ENCODE measurements at places on chromosomes 2 and 18.

DNA sequence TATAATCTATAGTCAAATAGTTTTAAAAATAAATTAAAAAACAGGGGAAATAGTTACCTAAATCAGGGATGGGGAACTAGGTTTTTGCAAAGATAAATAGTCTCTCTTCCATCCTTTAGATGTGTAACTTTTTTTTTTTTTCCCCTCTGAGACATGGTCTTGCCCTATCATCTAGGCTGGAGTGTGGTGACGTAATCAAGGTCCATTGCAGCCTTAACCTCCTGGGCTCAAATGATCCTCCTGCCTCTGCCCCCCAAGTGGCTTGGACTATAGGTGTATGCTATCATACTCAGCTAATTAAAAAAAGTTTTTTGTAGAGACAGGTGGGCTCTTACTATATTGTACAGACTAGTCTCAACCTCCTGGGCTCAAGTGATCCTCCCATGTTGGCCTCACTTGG lies 316.5 kb downstream of the CCDC85A start:
- DNase-seq, result no peak

- no peak for DNase-seq
Observed at GRCh38 chr2:239206042-239206441, 194.8 kb downstream of the HDAC4 start.

GRCh38 chr2:53131416-53131815 lies 636.2 kb upstream of the CHAC2 start:
- DNase-seq, result no peak

DNA sequence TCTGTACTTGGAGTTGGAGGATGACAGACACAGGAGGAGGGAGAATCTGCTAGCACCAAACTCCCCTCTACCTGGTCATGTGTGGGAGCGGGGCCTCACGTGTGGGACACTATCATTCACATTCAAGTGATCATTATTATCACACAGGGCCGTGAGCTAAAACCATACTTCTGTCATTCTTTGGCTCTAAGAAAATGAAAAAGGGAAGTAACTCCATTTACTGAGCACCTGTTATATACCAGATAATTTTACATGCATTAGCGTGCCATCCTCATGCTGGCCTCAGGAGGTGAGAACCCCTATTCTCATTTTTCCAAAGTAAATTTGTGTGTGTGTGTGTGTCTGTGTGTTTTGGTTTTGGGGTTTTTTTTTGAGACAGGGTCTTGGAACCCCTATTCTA lies 150.1 kb downstream of the GLI2 start:
- no peak for DNase-seq

GRCh38 chr2:223270548-223270947 lies 218.6 kb downstream of the KCNE4 start:
- no peak for DNase-seq

GRCh38 chr2:39902103-39902502 lies 123.0 kb upstream of the THUMPD2 start:
- no peak for DNase-seq

DNA sequence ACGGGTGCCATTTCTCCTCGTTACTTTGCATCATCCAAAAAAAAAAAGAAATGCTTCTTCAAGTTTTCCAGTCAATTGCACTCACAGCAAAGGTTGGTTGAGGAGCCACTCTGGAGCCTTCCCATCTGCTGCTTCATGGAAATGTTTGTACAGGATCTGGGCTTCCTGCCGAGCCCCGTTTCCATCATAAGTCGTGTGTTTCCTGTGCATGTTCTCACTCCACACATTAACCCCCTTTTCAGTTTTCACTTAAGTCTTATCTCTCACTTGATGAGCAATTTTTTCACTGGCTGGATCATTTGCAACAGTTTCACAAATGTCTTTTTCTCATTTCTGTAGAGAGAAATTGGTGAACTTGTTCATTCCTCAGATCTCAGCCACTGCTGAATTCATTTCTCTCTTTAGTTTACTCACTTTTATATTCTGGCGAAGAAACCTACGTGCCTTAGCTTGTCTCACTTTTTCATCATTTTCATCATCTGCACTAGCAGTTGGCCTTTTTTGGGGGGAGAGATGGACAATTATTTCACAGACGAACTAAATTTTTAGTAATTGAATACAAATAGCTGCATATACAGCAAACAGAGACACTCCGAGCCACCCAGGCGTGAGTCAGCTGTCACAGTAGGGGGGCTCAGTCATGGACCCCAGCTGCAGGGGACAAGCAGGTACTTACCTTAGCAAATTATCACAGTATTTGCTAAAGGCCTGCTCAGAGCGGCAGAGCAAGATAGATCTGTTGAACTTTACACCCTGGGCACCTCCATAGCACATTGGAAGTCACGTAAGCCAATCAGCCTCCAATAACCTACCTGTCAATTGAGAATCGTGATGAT lies 750.8 kb upstream of the ID2 start:
- no peak for DNase-seq

DNA sequence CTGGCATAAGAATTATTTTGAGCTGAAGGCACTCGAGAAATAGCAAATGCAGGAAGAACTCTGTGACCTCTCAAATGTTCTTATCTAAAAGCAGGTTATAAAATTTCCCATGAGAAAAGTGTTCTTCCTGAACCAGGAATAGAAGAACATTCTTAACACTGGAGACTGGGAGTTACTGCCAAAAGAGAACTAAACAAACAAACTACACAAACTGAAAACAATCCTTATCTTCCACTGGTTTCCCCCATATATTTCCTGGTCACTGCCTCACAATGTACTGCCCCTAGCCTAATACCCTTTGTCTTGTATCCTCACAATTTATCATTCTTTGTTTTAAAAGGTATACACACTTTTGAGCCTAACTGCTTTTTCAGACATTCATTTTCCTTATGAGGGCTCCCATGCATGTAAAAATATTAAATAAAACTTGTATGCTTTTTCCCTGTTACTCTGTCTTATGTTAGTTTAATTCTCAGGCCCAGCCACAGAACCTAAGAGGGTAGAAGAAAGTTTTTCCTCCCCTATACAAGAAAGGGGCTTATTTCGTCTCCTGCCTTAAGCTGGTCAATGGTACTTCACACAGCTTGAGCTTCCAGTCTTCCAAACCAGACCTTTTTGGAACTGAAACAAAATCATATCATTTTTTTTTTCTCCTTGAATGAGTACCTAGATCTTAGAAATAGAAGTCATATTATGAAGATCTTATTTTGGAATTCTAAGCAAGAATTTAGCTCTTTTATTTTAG lies 110.6 kb downstream of the MSTN start:
- DNase-seq, result no peak

- peak; percentile 50 for DNase-seq
Observed at GRCh38 chr18:77131652-77132368, 773 bp downstream of the MBP start.

DNA sequence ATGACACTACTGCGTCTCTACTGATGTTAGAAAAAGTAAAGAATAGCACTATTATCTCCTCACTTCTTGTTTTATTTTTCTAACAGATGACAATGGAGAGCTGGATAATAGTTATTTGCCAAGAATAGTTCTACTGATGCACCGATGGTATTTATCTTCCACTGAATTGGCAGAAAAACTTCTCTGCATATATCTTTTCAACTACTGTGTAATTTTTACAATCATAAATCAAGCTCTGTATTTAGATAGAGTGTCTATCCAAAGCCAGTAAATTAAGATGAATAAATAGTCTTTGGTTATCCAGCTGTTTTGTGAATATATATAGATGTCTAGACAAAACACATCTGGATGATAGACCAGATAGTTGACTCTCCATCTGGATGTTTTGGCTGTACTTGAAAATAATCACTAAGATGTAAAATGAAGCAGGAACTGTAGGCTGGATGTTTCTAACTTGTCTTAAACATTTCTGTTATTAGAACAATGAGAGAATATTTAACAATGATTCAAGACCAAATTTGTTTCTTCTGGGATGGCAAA lies 40.1 kb downstream of the RASGRP3 start:
- DNase-seq, result no peak

- DNase-seq, result no peak
Observed at GRCh38 chr2:153912798-153913396, 41.2 kb downstream of the GALNT13 start.

GRCh38 chr2:119477113-119477505 lies 45.5 kb downstream of the TMEM37 start:
- no peak for DNase-seq

DNA sequence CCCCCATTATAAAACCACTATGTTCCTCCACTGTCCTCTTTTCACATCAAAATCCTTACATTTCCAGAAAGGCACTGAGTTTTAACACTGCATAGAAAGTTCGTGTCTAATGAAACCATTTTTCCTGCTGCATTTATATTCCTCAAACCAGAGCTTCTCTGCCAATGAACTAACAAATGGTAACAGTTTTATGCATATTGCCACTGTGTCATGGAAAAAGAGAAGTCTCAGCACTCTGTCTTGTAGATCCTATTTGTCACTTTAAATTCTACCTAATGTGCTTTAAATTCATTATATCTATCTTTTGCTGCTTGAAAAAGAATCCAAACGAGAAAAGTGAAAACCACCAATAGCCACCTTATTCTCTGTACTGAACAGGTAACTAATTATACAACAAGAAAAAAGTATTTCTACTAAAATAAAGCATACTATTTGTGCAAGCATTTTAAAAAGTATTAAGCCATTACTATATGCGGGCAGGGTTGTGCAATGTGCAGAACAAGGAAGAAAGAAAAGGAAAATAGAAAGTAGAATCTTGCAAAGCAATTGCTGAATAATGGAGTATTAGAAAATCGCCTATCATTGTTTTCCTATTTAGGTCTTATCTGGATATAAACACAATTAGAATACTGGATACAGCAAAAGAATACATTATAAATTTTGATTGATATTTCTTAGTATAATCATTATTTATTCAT lies 328.9 kb downstream of the ZEB2 start:
- DNase-seq, result no peak

GRCh38 chr2:12543978-12544558 lies 172.7 kb upstream of the TRIB2 start:
- DNase-seq, result no peak

GRCh38 chr18:21930177-21930576 lies 189.6 kb downstream of the MIB1 start:
- DNase-seq, result no peak

GRCh38 chr2:173667415-173667814 lies 297.8 kb downstream of the SP3 start:
- no peak for DNase-seq

DNA sequence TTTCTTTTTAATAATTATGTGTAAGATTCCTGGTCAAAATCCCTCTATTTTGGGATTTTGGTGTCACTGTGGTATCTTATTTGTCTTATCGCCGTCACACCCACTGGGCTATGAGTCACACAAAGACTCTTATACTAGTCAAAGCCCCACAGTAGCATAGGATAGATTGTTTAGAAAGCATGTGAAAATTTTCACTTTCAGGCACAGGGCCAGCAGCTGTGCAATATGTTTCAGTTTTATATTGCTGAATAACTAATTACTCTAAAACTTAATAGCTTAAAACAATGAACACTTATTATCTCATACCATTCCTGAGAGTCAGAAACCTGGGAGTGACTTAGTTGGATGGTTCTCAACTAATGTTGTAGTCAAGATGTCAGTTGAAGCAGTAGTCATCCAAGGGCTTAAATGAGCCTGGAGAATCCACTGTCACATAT lies 24.0 kb downstream of the CFAP210 start:
- no peak for DNase-seq

GRCh38 chr18:5300476-5301010 lies 5.0 kb upstream of the ZBTB14 start:
- no peak for DNase-seq

DNA sequence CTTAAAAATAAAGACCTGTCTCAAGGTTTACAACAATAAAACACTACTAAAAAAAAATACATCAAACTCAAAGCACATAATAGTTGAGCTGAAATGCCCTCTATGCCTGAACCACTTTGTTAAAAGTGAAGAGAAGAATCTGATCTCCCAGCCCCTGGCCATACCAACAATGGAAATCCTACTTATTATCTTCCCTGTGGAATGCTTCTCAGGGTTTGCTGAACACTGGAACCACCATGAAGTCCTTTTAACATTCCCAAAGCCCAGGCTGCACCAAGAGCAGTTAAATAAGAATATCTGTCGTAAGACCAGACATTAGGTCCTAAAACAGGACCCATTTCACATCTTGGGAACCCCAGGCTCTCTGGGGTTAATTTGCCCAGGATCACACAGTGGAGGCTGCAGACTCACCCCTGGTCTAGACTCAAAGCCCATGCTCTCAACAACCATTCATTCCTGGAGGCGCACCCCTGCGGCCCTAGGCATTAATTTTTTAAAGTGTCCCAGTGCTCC lies 285.8 kb downstream of the STK39 start:
- no peak for DNase-seq

- DNase-seq, result no peak
Observed at GRCh38 chr2:227739351-227739750, 6.3 kb upstream of the SCYGR8 start.

DNA sequence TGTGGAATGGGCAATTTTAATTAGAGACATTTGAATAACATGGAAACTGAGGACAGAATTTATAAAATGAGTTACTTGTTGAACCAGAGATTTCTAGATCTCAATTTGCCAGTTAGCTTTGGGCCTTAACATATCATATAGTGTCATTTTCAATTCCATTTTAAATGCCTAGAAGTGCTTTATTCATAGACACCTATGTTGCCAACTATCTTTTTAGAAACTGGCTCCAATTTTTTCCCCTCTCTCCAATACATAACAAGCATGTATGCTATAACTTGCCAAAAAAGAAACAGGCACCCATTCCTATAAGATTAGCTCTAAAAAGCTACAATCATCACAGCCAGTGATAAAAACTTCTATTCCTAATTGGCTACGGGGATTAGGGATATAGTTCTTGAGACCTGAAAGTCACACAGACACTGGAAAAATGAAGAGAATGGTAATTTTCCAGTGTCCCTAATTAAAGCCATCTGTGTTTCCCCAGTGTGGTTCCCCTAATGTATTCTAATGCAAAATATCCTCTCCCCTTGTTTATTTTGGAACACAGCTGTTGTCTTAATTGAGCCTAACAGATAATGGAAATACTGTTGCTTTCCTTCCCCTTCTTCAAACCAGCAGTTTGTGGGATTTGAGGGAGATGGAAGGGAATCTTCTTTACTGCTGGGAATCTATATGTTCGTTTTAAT lies 205.5 kb upstream of the FSHR start:
- no peak for DNase-seq

GRCh38 chr2:188922191-188922590 lies 52.0 kb upstream of the COL3A1 start:
- no peak for DNase-seq

DNA sequence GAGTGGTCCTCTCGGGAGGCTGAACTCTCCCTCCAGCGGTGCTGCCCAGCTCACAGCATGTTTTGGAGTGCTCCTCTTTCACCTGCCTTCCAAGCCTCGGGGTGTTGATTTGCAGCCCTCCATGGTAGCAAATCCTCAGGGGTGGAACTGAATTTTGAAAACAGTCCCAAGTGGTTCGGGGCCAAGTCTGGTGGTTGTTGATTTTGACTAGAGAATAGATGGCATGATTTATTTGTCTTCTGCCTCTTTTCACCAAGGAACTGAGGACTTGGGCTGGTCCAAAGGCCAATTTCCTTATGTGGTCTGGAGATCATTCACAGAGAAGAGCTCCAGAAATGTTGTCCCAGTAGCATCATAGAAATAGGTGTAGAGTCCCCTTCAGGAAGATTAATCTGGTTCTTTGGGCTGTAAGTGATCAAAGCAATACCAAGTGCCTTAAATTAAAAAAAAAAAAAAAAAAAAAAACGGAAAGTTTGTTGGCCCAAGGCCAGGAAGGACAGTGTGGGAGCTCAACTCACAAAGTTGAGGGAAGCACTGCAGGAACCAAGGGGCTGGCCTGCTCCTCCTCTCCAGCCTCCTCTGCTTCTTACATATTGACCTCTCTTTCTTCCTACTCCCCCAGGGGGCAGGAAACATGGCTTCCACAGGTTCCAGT lies 2.5 kb upstream of the DES start:
- DNase-seq, result no peak

Data from CD4-positive, alpha-beta T cell treated with Interleukin-17A for 4 hours (primary cell).